ENCODE measurements at places on chromosomes 2 and 18.

DNA sequence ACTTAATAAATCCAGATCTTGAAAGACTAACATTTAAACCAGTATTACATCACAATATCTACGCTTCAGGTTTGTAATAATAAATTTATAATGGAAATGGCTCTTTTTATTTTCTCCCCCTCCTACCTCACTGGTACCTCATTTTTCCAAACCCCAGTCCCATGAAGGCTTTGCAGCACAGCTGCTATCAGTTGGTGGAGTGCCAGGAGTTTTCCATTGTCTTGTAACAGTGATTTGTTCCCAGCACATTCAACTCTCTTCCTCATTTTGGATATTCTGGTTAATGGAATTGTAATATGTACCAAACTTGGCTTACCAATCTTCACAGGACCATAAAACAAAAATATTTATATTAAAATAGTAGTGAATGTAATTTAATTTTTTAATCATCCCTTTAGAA is 91.2 kb downstream of the VRK2 start:
- DNase-seq: no peak

DNA sequence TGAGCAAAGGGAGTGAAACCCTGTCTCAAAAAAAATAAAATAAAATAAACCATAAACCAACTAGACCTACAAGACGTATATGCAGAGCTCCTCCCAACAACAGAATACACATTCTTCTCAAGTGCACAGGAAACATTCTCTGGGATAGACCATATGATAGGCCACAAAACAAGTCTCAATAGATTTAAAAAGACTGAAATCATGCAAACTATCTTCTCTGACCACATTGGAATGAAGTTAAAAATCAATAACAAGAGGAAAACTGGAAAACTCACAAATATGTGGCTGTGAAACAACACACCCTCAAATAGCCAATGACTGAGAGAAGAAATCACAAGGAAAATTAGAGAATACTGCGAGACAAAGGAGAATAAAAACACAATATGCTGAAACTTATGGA is 7.2 kb upstream of the AFG3L2 start:
- DNase-seq: no peak

- no peak for DNase-seq
Observed at GRCh38 chr2:11104794-11105660, 50.2 kb upstream of the SLC66A3 start.

DNA sequence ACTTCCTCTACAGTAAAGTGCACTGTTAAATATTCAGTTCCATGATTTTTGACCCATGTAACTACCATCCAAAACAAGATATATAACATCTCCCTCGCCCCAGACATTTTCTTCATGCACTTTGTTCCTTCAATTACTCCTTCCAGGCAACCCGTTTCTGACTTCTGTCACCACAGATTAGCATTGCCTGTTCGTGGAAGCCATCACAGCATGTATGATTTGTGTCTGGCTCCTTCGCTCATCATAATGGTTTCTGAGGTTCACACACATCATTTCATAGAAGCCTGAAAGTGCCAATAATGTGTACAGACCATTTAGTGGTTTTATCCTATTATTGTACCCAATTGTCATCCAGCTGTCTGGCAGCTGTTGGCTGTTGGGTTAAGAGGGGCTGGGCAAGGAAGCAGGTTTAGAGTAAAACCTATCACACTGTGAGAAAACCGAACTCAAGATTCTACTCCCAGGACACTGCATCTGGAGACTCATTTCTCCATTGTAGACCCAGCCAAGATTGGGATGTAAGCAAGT is 16.1 kb downstream of the ARHGAP28 start:
- no peak for DNase-seq

DNA sequence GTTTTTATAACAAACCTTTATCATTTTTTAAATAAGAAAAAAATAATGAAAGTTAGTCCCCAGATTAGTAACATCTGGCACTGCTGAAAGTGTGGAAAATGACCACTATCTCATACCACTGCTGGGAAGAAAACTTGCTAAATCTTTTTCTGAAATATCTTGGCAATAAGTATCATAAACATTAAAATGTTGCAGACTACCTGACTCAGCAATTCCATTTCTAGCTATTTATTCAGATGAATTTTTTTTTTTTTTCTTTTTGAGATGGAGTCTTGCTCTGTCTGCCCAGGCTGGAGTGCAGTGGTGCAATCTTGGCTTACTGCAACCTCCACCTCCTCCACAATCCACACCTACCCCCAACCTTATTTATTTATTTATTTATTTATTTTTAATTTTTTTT is 35.3 kb upstream of the SOS1 start:
- no peak for DNase-seq

- no peak for DNase-seq
Observed at GRCh38 chr18:4207383-4207985, 247.6 kb downstream of the DLGAP1 start.

DNA sequence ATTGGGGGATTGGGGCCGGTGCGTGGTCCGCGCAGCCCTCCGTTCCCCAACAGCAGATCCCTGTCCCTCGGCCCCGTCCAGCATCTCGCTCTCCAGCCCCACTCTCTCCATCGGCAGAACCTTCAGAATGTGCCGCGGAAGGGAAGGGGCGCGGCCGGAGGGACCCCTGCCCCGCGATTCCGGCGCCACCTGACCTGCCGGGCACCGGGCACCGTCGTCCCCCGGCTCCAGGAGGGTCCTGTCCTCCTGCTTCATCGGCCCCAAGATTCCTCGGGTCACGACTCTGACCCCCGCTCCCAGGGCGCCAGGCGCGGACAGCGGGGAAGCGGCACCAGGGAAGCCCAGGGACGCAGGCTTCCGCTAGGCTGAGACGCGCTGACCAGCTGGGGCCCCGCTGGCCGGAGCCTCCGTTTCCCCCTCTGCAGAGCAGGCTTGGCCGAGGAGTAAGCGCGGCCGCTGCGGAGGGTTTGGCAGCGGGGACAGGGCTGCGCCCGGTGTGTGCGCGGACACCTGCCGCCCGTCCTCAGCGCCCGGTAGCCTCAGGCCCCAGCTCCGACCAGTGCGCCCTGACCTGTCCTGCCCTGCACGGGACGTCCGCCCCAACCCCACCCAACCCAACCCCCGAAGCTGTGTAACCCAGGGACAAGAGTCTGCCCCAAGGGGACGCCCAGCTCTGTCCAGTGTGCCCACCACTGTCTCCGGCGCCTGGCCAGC is 16.8 kb upstream of the BOK start:
- no peak for DNase-seq

DNA sequence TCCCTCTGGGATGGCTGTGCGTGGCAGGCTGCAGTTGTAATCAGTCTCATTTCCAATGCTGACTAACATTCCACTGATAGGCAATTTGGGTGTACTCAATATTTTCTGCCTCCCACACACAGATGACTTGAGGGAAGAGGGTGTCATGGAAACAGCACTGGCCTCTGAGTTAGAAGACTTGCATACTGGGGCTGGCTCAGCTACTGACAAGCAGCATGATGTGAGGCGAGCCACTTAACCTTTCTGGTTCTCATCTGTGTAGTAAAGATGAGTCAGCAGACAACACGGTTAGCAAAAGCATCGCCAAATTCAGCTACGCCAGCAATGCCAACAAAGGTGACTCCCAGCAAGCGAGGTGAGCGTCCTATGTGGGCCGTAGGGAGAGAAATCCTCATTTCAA is 73.5 kb downstream of the COLEC12 start:
- no peak for DNase-seq

- no peak for DNase-seq
Observed at GRCh38 chr2:167415068-167415467, 526.8 kb downstream of the XIRP2 start.

Data from CD4-positive, alpha-beta T cell treated with Interleukin-1 beta for 1 hour (primary cell).